Stimulated activated CD8-positive, alpha-beta memory T cell treated with anti-CD3 and anti-CD28 coated beads, Interleukin-12 subunit alpha, Interleukin-12 subunit beta, amount 100 ng/mL, for 4 hours (primary cell): ENCODE measurements at places on chromosomes 6 and 20.

GRCh38 chr6:117472667-117473066, 9.8 kb upstream of the DCBLD1 start:
- DNase-seq = no peak

- no peak for DNase-seq
These were observed 196.7 kb upstream of the KCNQ5 start for GRCh38 chr6:72425003-72425681.

GRCh38 chr6:11929241-11929835, 82.8 kb upstream of the HIVEP1 start:
- DNase-seq = no peak

DNA sequence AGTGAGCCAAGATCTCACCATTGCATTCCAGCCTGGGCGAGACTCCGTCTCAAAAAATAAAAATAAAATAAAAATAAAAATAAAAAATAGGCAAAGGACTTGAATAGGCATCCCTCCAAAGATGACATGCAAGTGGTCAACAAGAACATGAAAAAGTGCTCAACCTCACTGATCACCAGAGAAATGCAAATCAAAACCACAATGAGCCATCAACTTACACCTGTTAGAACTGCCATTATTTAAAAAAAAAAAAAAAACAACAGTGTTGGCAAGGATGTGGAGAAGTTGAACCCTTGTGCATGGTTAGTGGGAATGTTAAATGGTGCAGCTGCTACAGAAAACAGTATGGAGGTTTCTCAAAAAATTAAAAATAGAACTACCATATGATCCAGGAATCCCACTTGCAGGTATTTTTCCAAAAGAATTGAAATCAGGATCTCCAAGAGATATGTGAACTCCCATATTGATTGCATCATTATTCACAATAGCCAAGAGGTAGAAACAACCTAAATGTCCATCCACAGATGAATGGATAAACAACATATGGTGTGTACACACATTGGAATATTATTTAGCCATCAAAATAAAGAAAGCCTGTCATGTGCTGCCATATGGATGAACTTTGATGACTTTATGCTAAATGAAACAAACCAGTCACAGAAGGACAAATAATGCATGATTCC, 2.8 kb downstream of the C20orf203 start:
- no peak for DNase-seq

- DNase-seq = no peak
These were observed 59.9 kb downstream of the TSHZ2 start for GRCh38 chr20:53032046-53032445.

DNA sequence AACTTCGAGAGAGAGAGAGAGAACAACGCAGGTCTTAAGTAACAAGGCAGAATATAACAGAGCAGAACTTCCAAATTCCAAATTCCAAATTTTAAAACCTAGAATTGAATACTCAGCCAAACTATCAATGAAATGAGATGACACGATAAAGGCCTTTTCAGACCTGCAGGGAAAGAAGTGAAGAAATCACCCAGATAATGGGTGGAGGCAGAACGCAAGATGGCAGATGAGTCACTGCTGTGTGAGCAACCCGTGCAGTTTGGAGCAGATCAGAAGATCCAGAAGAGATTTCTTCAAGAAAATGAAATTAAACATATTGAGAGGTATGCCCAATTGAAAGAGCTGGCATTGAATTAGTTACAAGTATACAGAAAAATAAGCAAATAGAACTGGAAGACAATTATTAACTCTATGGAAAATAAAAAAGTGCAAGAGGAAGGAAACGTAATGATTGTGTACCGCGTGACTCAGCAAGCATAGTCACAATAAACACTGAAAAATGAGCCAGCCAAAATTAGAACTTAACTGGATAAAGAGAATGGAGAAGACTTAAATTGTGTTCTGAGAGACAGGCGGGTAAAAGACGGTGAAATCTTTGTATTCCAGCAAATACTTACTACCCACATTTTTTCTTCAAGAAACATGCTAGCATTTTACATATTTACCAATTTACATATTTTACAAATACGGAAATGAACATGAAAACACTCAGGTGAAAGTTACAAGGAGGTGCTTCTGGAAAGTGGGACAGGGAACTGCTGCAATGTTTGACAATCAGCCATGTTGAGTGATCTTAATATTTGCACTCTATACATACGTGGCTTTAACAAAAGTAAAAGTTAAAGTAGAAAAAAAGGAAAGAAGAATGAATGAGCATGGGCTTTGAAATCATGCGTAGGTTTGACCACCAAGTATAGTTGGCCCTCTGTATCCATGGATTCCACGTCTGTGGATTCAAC, 87.9 kb upstream of the CDYL start:
- no peak for DNase-seq
